ENCODE measurements at places on chromosomes 11 and 22.

- H3K27me3 ChIP-seq, result no peaks in the 10 kb centered on the region
- no peaks in the 10 kb centered on the region for H3K4me1 ChIP-seq
- H3K36me3 ChIP-seq, result no peaks in the 10 kb centered on the region
- DNase-seq, result no peak
- H3K27ac ChIP-seq, result no peak overlapping the region
Measured at GRCh38 chr11:342328-342727, 21.7 kb upstream of the IFITM3 start.

GRCh38 chr11:116861539-116861938 lies 24.1 kb upstream of the APOA1 start:
- H3K4me3 ChIP-seq, result no peak overlapping the region
- DNase-seq, result no peak
- peaks cover 56% of the 10 kb centered on the region for H3K36me3 ChIP-seq
- no peak overlapping the region for H3K27ac ChIP-seq
- H3K4me1 ChIP-seq, result peaks cover 7% of the 10 kb centered on the region

- no peak overlapping the region for H3K27ac ChIP-seq
- DNase-seq, result no peak
- no peaks in the 10 kb centered on the region for H3K4me1 ChIP-seq
- peaks cover 12% of the 10 kb centered on the region for H3K36me3 ChIP-seq
- no peaks in the 10 kb centered on the region for H3K27me3 ChIP-seq
- no peak overlapping the region for H3K4me3 ChIP-seq
Measured at GRCh38 chr11:48116437-48117228, 100.0 kb upstream of the OR4B1 start.

- no peaks in the 10 kb centered on the region for H3K27me3 ChIP-seq
- no peak overlapping the region for H3K4me3 ChIP-seq
- H3K36me3 ChIP-seq, result no peaks in the 10 kb centered on the region
- no peak overlapping the region for H3K27ac ChIP-seq
- DNase-seq, result no peak
- H3K4me1 ChIP-seq, result peaks cover 21% of the 10 kb centered on the region
Measured at GRCh38 chr22:42962295-42963230, 52.4 kb downstream of the PACSIN2 start.

DNA sequence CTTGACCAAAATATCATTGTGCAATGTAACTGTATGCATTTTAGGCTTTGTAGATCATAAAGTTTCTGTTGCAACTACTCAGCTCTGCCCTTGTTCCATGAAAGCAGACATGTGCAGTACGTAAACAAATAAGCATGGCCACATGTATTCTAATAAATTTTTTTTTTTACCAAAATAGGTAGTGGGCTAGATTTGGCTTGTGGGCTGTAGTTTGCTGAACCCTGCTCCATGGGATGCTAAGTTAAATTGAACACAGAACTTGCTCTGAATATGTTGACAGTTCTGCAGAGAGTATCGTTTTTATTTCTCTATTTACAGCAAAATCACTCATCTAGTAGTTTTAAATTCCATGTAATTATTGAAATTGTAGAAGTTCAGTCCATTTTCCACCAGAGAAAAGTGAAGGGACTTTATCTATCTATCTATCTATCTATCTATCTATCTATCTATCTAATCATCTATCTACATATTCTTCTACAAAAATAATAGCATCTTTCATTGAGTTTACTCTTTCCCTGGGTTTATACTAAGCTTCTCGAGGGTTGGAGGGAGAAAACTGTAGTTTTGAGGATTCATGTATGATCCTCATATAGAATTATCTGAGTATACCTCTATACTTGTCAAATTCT lies 9.5 kb upstream of the OOSP4A start:
- H3K27me3 ChIP-seq, result peaks cover 4% of the 10 kb centered on the region
- H3K4me3 ChIP-seq, result no peak overlapping the region
- H3K36me3 ChIP-seq, result no peaks in the 10 kb centered on the region
- H3K27ac ChIP-seq, result no peak overlapping the region
- H3K4me1 ChIP-seq, result no peaks in the 10 kb centered on the region

DNA sequence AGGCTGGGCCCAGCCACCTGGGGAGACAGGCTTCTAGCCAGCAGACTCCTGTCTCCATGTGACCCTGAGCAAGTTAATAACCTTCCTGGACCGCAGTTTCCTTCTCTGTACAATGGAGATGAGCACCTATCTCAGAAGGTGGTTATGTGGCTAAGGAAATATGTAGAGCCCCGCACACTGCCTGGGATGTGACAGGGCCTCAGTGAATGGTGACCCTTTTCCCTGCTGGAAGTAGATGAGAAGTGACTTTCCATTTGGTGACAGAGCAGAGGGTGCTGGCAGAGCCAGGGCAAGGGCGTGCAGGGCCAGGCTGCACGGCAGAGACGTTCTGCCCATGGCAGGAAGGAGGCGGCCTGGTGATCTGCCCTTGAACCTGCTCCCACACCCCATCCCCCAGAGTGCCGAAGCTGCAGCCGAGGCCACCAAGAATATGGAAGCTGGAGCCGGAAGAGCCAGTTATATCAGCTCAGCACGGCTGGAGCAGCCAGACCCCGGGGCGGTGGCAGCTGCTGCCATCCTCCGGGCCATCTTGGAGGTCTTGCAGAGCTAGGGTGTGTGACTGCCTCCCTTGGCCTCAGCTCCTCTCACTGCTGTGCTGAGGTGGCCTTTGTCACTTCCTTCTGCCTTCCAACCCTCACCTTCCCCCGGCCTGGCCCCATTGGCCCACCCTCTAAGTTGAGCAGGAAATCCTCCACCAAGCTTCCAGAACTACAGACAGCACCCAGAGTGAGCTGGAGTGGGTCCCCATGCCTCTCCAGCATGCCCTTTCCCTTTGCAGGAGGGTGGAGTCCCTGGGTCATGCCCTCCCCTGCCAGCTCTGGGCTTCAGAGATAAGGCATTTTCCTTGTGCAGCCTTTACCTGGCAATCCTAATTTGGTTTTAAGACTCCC lies 13.2 kb downstream of the TKFC start:
- no peak overlapping the region for H3K27ac ChIP-seq
- H3K27me3 ChIP-seq, result no peaks in the 10 kb centered on the region
- peaks cover 24% of the 10 kb centered on the region for H3K36me3 ChIP-seq
- no peak for DNase-seq
- H3K4me1 ChIP-seq, result no peaks in the 10 kb centered on the region

- H3K27me3 ChIP-seq, result no peaks in the 10 kb centered on the region
- no peak overlapping the region for H3K4me3 ChIP-seq
- H3K36me3 ChIP-seq, result no peaks in the 10 kb centered on the region
- H3K27ac ChIP-seq, result no peak overlapping the region
Measured at GRCh38 chr11:67307545-67308001, 4.2 kb downstream of the SSH3 start.

DNA sequence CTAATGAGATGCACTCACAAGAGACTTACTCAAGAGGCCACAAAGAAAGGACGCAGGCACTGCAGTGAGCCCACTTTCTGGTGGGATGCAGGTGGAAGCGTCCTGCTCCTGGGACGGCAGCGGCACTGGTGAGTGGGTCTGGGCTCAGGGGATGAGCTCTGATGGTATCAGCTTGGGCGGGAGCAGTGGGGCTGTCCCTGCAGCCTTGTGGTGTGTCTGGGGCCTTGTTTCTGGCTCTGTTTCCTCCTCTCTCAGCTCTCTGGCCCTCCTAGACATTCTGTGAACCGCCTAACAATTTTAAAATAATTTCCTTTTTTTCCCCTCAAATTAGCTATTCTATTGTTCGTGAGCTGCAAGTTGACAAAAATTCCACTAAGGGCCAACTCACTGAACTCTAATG lies 8.8 kb upstream of the ST14 start:
- no peak overlapping the region for H3K27ac ChIP-seq
- no peak overlapping the region for H3K4me3 ChIP-seq
- H3K36me3 ChIP-seq, result no peaks in the 10 kb centered on the region
- H3K4me1 ChIP-seq, result peaks cover 16% of the 10 kb centered on the region

GRCh38 chr22:29121124-29121523 lies 48.3 kb downstream of the KREMEN1 start:
- no peak overlapping the region for H3K27ac ChIP-seq
- H3K27me3 ChIP-seq, result no peaks in the 10 kb centered on the region
- DNase-seq, result no peak
- no peaks in the 10 kb centered on the region for H3K4me1 ChIP-seq
- H3K36me3 ChIP-seq, result no peaks in the 10 kb centered on the region
